ENCODE measurements at places on chromosomes 7 and 10.
A peak's percentile ranks its signal among the peaks of the same experiment; 100 is the strongest.

- H3K4me3 ChIP-seq, result no peak overlapping the region
- DNase-seq, result no peak
- H3K4me1 ChIP-seq, result no peaks in the 10 kb centered on the region
- no peaks in the 10 kb centered on the region for H3K36me3 ChIP-seq
- H3K27ac ChIP-seq, result no peak overlapping the region
- H3K27me3 ChIP-seq, result no peaks in the 10 kb centered on the region
These were observed 211.3 kb downstream of the GRID1 start for GRCh38 chr10:86155054-86155921.

DNA sequence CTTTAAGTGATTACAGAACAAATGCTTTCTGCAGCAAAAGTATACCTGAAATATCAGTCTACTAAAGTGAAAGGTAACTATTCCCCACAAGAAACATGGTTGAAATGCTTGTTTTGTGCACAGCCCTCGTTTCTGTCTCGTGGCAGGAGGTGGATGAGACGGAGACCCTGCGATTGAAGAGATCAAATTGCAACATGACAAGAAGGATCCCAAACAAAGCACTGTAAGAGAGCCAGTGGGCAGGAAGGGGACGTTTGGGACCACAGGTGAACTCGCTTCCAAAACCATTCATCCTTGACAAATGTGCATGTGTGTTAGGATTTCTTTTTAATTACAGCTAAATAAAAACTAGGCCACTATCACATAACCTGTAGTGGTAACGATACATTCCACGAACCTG lies 192.6 kb downstream of the CCSER2 start:
- H3K4me3 ChIP-seq, result no peak overlapping the region
- H3K27me3 ChIP-seq, result no peaks in the 10 kb centered on the region
- no peak for DNase-seq

GRCh38 chr7:28686418-28686800 lies 271.7 kb downstream of the TRIL start:
- H3K4me3 ChIP-seq, result peak overlapping the region; percentile 64
- no peaks in the 10 kb centered on the region for H3K36me3 ChIP-seq
- no peaks in the 10 kb centered on the region for H3K27me3 ChIP-seq
- peaks cover 48% of the 10 kb centered on the region for H3K4me1 ChIP-seq
- H3K27ac ChIP-seq, result peak overlapping the region; percentile 80

GRCh38 chr10:73647211-73647874 lies 6.1 kb upstream of the MYOZ1 start:
- H3K4me3 ChIP-seq, result no peak overlapping the region
- H3K27ac ChIP-seq, result no peak overlapping the region
- peak; percentile 31 for DNase-seq
- no peaks in the 10 kb centered on the region for H3K36me3 ChIP-seq

GRCh38 chr7:39339591-39339990 lies 226.6 kb upstream of the YAE1 start:
- H3K36me3 ChIP-seq, result no peaks in the 10 kb centered on the region
- no peaks in the 10 kb centered on the region for H3K4me1 ChIP-seq
- peaks cover 52% of the 10 kb centered on the region for H3K27me3 ChIP-seq
- no peak overlapping the region for H3K4me3 ChIP-seq
- DNase-seq, result no peak

DNA sequence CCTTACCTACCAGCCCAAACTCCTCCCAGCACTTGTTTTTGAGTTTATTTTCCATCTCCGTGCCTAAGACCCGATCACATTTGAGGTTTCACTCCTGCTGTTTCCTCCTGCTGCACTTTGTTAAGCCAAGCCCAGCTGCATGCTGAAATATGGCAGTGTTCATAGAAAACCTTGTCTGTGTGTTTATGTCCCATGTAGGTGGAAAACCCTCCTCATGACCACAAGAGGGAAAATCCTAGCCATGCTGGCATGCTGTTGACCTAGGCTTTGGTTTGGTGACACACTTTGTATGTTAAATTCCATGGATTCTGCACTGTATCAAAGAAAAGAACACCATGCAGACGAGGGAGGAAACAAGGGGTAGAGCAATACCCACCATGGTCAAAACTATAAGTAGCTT lies 154.4 kb downstream of the CUBN start:
- H3K4me3 ChIP-seq, result no peak overlapping the region
- no peaks in the 10 kb centered on the region for H3K4me1 ChIP-seq
- no peaks in the 10 kb centered on the region for H3K27me3 ChIP-seq
- no peak for DNase-seq
- no peaks in the 10 kb centered on the region for H3K36me3 ChIP-seq
- no peak overlapping the region for H3K27ac ChIP-seq

DNA sequence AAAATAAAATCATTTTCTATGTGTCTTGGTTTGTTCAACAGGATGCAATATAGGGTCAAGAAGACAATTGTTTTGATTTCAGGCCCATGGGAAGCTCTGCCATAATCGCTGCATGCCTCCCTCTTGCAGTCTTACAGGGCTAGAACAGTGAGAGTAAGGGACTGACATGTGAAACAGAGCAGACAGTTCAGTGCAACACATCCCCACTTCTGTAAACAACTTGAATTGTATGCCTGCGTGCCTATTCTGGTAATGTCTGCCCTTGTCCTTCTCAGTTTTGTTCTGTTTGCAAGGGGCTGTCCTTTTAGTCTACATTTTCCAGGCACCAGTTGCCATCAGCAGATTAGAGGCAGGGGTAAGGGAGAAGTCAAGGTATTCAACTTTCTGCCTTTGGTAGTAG lies 34.8 kb upstream of the GPR37 start:
- no peak overlapping the region for H3K4me3 ChIP-seq
- H3K27ac ChIP-seq, result no peak overlapping the region
- H3K27me3 ChIP-seq, result no peaks in the 10 kb centered on the region
- DNase-seq, result no peak
- H3K4me1 ChIP-seq, result no peaks in the 10 kb centered on the region

DNA sequence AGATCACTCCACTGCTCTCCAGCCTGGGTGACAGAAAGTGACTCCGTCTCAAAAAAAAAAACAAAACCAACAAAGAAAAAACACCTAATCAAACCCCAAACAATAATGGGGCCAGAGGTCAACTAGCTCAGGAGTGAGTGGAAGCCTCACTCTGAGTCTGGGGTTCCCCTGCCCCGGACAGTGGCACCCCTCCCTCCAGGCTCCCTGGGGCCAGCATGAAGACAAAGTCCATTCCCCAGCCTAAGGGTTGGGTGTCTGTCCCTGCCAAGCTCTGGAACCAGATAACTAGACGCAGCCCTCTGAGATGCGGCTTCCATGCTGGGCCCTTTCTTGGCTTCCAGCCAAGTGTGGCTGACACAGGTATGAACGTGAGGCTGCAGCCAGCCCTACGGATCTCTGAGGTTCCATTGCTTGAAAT lies 1.7 kb upstream of the FUOM start:
- H3K4me1 ChIP-seq, result no peaks in the 10 kb centered on the region
- H3K4me3 ChIP-seq, result no peak overlapping the region
- H3K27me3 ChIP-seq, result no peaks in the 10 kb centered on the region
- H3K27ac ChIP-seq, result no peak overlapping the region

DNA sequence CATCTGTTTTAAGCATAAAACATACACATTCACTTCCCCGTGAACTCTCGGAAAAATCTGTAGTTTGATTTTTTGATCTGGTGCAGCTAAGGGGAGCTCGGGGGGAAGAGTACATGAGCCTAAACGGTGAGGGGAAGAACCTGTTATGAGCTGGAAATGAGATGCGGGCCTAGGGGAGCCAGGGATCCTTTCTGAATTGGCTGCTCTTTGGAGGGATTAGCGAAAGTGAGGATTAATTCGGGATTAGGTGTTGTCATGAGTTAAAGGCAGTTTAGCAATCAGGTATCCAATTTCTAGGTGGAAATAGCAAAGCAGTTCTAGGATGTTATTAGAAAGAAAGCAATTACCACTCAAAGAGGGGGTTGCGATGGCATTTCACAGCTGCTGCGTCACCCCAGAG lies 51.1 kb upstream of the ADARB2 start:
- DNase-seq, result no peak
- H3K4me1 ChIP-seq, result no peaks in the 10 kb centered on the region
- no peak overlapping the region for H3K27ac ChIP-seq
- H3K4me3 ChIP-seq, result no peak overlapping the region
- H3K36me3 ChIP-seq, result no peaks in the 10 kb centered on the region

DNA sequence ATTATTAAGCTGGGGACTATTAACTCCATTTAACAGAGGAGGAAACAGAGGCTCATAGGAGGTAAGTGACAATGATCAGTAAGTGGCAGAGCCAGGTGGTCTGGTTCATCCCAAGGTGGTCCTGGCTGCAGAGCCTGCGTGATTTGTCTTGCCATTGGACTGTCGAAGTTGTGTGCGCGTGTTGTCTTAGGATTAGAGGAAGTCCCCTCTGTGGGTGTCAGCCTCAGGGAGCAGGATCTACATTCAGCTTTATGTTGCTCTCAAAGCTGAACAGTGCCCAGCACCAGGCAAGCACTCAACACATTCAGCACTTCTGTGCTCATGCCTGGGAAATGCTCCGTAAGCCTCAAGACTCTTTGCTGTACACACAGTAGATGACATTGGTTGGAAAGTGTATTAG lies 139.5 kb downstream of the HERPUD2 start:
- H3K4me1 ChIP-seq, result no peaks in the 10 kb centered on the region
- no peak overlapping the region for H3K27ac ChIP-seq
- H3K36me3 ChIP-seq, result no peaks in the 10 kb centered on the region
- peaks cover 11% of the 10 kb centered on the region for H3K27me3 ChIP-seq
- H3K4me3 ChIP-seq, result no peak overlapping the region

DNA sequence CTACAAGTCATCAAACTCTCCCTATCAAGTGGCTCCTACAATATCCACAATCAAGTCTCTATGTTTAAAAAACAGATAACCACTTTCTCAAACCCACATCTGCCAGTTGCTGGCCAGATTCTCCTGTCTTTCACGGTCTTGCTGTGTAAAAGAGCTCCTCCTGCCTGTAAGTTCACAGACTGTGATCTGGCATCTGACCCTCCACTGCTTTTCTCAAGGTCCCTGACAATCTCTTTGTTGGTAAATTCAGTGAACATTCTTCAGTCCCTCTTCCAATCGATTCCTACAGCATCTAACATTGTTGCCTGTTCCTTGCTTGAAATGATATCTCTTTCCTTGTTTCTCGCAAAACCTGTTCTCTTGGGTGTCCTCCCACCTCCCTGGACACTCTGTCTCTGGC lies 18.5 kb upstream of the LMOD2 start:
- H3K4me3 ChIP-seq, result no peak overlapping the region
- H3K36me3 ChIP-seq, result no peaks in the 10 kb centered on the region
- H3K27me3 ChIP-seq, result no peaks in the 10 kb centered on the region
- peaks cover 18% of the 10 kb centered on the region for H3K4me1 ChIP-seq
- no peak for DNase-seq

Measured in PC-9 (cell line).